ENCODE measurements at places on chromosomes 13 and 19.

GRCh38 chr19:43527860-43528622, 1.0 kb upstream of the ETHE1 start:
- DNase-seq: no peak

DNA sequence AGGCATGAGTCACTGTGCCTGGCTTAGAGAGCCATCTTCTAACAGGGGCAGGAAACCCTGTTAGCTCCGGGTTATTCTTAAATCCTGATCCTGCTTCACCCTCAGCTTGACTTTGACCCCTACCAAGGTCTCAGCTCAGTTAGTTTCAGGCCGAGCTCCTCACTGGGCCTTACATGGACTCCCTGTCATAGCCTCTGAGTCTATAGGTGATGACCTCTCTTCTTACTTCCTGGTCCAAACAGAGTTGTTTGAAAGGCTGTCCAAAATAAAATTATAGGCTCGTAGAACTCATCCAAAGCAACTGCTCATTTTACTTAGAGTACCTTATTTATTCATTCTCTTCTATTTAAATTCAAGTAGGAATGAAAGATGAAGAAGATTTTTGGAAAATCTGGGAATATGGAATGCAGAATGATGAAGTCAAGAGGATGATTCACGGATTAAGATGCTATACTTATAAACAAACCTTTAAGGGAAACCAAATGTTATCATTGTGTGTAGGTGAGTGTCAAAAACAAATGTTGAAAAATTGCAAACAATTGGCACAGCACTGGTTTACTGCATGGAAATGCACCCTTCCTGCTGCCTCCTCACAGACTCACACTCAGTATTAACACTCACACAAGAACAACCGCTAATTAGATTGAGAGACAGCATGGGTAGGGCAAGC, 174.1 kb downstream of the RGCC start:
- DNase-seq: no peak

DNA sequence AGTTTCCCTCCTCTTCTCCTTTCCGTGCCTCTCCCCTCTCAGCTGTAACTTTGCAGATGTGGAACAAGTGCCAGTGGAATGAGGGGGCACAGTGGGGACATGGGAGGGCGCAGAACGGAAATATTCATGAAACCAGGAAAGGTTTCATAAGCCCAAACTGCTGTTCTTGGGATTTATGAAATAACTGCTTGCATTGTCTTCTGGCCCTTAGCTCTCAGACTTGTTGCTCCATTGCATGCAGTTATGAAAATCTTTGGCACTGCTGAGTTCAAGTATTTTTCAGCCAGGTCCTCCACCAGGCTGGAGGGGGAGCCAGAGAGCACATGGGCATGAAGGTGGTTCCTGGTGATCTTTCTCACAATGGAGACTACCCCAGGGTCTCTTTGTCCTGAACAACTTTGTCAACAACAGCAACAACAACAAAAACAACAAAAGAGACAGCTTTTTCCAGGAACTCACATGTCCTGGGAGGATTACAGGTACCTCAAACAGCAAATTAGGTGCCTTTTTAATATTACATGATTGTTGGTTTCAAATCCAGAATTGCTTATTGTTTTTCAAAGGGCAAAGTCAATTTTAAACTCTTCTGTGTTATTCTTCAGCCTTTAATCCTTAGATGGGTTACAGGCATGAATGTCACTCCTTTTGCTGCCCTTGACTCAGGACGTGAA, 1.5 kb downstream of the RGCC start:
- no peak for DNase-seq

DNA sequence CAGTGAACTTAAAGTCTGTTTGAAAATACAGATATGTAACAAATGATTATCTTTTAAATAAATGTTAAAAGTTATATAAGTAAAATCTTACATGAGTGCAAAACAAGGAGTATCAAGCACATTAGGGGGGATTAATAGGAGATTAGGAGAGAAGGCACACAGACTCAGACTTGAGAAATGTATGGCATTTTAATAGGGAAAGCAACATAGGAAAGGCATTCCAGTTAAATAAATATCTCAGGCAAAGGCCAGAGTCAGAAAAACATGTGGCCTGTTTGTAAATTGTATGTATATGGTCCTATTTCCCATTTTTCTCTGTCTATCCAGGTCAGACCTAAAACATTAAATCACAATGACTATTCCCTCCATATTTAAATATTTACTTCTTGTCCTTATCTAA, 462.7 kb downstream of the GPC6 start:
- DNase-seq: no peak

DNA sequence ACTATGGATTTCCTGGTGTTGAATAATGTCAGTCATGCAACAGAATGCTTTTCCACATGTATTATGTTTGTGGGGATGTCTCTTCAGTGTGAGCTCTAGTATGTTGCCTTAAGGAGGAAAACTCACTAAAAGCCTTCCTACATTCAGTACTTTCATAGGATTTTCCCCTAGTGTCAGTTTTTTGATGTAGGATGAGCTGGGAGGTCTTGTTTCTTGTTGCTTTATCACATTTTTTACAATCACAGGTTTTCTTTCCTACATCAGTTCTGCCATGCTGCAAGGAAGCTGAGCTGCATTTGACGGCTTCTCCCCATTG, 8.5 kb upstream of the USP29 start:
- DNase-seq: no peak

GRCh38 chr13:75327135-75327510, 154.8 kb downstream of the TBC1D4 start:
- DNase-seq: no peak

GRCh38 chr19:2249010-2249866, at the start of gene AMH:
Gene AMH, plus strand, starts transcription at chr19:2249323. Its CDS starts 10 bp downstream, at chr19:2249333.
- DNase-seq: no peak

GRCh38 chr19:38210458-38210987, 13.5 kb downstream of the DPF1 start:
- no peak for DNase-seq

DNA sequence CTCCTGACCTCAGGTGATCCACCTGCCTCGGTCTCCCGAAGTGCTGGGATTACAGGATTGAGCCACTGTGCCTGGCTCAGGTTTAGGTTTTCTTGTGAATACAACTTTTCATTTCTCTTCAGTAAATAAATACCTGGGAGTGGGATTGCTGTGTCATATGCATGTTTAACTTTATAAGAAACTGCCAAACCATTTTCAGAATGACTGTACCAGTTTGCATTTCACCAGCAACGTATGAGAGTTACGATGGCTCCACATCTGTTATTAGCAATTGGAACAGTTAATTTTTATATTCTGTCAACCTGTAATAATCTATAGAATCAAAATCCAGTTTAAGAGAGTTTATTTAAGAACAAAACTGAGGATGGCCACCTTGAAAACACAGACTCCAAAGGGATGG, 52.2 kb downstream of the TEX26 start:
- no peak for DNase-seq

Data from activated CD4-positive, alpha-beta T cell treated with anti-CD3 and anti-CD28 coated beads, Interleukin-2, amount 50 U/mL, for 24 hours (primary cell).